ENCODE measurements at places on chromosomes 12 and 14. TPM values are rescaled to one million over a fixed set of nuclear protein-coding genes. Genes with fewer than 3 reads are reported as not detected.

GRCh38 chr12:8950702-8951478 is 1.4 kb upstream of the M6PR start:
- peak overlapping the region; percentile 99 for H3K4me3 ChIP-seq
- peak overlapping the region; percentile 94 for H3K27ac ChIP-seq
- H3K36me3 ChIP-seq, result peaks cover 17% of the 10 kb centered on the region
- DNase-seq, result peak; percentile 16
- no peaks in the 10 kb centered on the region for H3K27me3 ChIP-seq

The HPD gene
- not detected for total RNA-seq

GRCh38 chr12:16560273-16560672 is 45.7 kb downstream of the LMO3 start:
- H3K4me1 ChIP-seq, result no peaks in the 10 kb centered on the region
- no peaks in the 10 kb centered on the region for H3K27me3 ChIP-seq
- DNase-seq, result no peak

GRCh38 chr12:104457746-104458693 is 1.3 kb downstream of the CHST11 start:
- H3K27ac ChIP-seq, result peak overlapping the region; percentile 97
- peaks cover 40% of the 10 kb centered on the region for H3K4me1 ChIP-seq
- H3K36me3 ChIP-seq, result peaks cover 16% of the 10 kb centered on the region
- DNase-seq, result peak; percentile 65
- H3K4me3 ChIP-seq, result peak overlapping the region; percentile 99

GRCh38 chr14:38931969-38932652 is 170.9 kb downstream of the SEC23A start:
- peaks cover 10% of the 10 kb centered on the region for H3K27me3 ChIP-seq
- no peak for DNase-seq
- no peaks in the 10 kb centered on the region for H3K4me1 ChIP-seq
- H3K36me3 ChIP-seq, result no peaks in the 10 kb centered on the region

DNA sequence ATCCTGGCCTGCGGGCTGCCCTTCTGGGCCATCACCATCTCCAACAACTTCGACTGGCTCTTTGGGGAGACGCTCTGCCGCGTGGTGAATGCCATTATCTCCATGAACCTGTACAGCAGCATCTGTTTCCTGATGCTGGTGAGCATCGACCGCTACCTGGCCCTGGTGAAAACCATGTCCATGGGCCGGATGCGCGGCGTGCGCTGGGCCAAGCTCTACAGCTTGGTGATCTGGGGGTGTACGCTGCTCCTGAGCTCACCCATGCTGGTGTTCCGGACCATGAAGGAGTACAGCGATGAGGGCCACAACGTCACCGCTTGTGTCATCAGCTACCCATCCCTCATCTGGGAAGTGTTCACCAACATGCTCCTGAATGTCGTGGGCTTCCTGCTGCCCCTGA is 15.4 kb upstream of the BDKRB1 start:
- DNase-seq, result no peak
- peaks cover 8% of the 10 kb centered on the region for H3K27me3 ChIP-seq

- peaks cover 3% of the 10 kb centered on the region for H3K36me3 ChIP-seq
- no peak overlapping the region for H3K4me3 ChIP-seq
- no peak overlapping the region for H3K27ac ChIP-seq
- DNase-seq, result no peak
- peaks cover 23% of the 10 kb centered on the region for H3K4me1 ChIP-seq
These were observed 4.4 kb downstream of the AACS start for GRCh38 chr12:125069616-125070015.

DNA sequence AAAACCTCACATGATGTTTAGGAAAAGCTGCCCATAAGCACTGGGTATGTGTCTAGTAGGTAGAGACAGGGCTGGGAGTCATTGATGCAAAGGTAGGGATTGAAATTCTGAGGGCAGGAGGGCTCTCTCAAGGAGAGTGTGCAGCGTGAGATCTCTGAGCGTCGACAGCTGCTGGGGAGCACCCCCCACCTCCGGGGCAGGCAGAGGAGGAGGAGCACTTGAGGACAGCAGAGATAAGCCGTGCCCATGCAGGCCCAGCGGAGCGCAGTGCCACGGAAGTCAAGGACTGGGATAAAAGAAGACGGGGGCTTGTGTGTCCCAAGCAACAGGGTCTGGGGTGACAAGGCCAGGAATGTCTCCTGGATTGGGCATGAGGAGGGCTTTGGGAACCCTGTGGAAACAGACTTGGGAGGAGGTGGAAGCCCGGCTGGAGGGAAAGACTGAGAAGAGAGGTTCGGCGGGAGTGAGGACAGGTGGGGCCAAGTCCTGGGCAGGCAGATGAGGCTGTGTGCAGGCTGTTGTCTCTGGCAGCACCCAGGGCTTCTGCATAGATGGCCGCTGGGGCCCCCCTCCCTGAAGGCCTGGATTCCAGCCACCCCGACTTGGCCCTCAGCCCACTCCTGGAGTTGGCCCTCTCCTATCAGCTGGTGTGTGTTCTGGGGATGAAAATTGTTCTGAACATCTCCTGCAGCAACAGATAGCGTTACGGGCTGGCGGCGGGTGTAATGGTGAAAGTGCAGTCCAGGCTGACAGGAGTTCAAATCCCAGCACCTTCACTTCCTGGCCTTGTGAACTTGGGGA is 1.9 kb downstream of the CACNA2D4 start:
- H3K4me1 ChIP-seq, result peaks cover 9% of the 10 kb centered on the region
- peaks cover 5% of the 10 kb centered on the region for H3K27me3 ChIP-seq
- H3K27ac ChIP-seq, result no peak overlapping the region
- no peaks in the 10 kb centered on the region for H3K36me3 ChIP-seq
- DNase-seq, result no peak

GRCh38 chr14:99575043-99576023 is 28.7 kb downstream of the CCDC85C start:
- no peaks in the 10 kb centered on the region for H3K36me3 ChIP-seq
- peak; percentile 12 for DNase-seq
- no peaks in the 10 kb centered on the region for H3K27me3 ChIP-seq
- H3K27ac ChIP-seq, result no peak overlapping the region

The HAL gene
- 0.12 TPM for total RNA-seq

GRCh38 chr12:116157845-116158267 is 119.6 kb downstream of the MED13L start:
- H3K4me3 ChIP-seq, result no peak overlapping the region
- no peak overlapping the region for H3K27ac ChIP-seq
- peaks cover 41% of the 10 kb centered on the region for H3K4me1 ChIP-seq
- no peak for DNase-seq
- H3K27me3 ChIP-seq, result no peaks in the 10 kb centered on the region

The SOX5 gene
- 0.69 TPM for total RNA-seq

- DNase-seq, result no peak
- H3K36me3 ChIP-seq, result peaks cover 2% of the 10 kb centered on the region
- no peak overlapping the region for H3K4me3 ChIP-seq
- H3K4me1 ChIP-seq, result peaks cover 47% of the 10 kb centered on the region
- H3K27me3 ChIP-seq, result no peaks in the 10 kb centered on the region
These were observed 11.9 kb downstream of the SPPL3 start for GRCh38 chr12:120892265-120892664.

The PRB2 gene
- not detected for total RNA-seq

- H3K4me3 ChIP-seq, result no peak overlapping the region
- H3K36me3 ChIP-seq, result no peaks in the 10 kb centered on the region
- H3K27ac ChIP-seq, result no peak overlapping the region
- H3K4me1 ChIP-seq, result peaks cover 20% of the 10 kb centered on the region
These were observed 32.1 kb downstream of the GPHN start for GRCh38 chr14:66540038-66540437.

GRCh38 chr12:14890701-14891100 is 5.0 kb upstream of the MGP start:
- no peak for DNase-seq
- peaks cover under 1% of the 10 kb centered on the region for H3K4me1 ChIP-seq
- H3K36me3 ChIP-seq, result no peaks in the 10 kb centered on the region
- peaks cover 6% of the 10 kb centered on the region for H3K27me3 ChIP-seq

- no peak for DNase-seq
- no peak overlapping the region for H3K27ac ChIP-seq
- no peaks in the 10 kb centered on the region for H3K27me3 ChIP-seq
- H3K4me1 ChIP-seq, result no peaks in the 10 kb centered on the region
These were observed 207.3 kb downstream of the ALG10B start for GRCh38 chr12:38523920-38524319.

GRCh38 chr14:26026384-26026783 is 571.4 kb downstream of the NOVA1 start:
- no peak for DNase-seq
- H3K36me3 ChIP-seq, result no peaks in the 10 kb centered on the region
- H3K27me3 ChIP-seq, result no peaks in the 10 kb centered on the region
- no peak overlapping the region for H3K4me3 ChIP-seq
- H3K4me1 ChIP-seq, result no peaks in the 10 kb centered on the region
- H3K27ac ChIP-seq, result no peak overlapping the region

Measured in activated CD4-positive, alpha-beta memory T cell treated with anti-CD3 and anti-CD28 coated beads for 36 hours (primary cell).